ENCODE measurements at places on chromosomes 11 and 22.
A peak's percentile ranks its signal among the peaks of the same experiment; 100 is the strongest.

- no peak for DNase-seq
Observed at GRCh38 chr11:118071416-118072030, 5.4 kb upstream of the TMPRSS4 start.

DNA sequence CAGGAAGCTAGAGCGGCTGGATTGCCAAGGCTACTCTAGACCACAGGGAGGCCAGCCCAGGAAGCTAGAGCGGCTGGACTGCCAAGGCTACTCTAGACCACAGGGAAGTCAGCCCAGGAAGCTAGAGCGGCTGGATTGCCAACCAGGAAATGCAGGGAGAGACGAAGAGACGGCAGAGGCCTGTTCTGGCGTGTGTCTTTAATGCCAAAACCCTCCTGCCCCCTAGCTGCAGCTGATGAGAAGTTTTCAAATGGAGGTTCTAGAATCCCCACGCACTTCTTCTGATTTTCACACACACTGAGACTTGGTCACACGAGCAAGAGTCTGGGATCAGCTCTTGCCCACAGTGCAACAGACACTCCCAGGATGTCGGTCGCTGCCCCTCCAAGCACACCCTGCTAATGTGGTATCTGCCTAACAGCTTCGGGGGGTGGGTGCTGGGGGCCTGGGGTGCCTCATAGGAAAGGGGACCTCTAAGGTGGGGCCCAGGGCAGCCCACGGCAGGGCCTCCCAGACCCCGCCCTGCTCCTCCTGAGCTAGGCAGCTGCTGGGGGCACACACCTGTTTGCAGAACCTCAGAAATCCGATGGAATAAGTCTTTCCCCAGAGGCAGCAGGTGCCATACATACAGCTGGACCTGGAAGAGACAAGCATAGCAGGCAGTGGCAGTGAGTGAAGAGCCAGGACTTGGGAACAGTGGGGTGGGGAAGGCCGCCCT lies 28.5 kb downstream of the MAFF start:
- no peak for DNase-seq

DNA sequence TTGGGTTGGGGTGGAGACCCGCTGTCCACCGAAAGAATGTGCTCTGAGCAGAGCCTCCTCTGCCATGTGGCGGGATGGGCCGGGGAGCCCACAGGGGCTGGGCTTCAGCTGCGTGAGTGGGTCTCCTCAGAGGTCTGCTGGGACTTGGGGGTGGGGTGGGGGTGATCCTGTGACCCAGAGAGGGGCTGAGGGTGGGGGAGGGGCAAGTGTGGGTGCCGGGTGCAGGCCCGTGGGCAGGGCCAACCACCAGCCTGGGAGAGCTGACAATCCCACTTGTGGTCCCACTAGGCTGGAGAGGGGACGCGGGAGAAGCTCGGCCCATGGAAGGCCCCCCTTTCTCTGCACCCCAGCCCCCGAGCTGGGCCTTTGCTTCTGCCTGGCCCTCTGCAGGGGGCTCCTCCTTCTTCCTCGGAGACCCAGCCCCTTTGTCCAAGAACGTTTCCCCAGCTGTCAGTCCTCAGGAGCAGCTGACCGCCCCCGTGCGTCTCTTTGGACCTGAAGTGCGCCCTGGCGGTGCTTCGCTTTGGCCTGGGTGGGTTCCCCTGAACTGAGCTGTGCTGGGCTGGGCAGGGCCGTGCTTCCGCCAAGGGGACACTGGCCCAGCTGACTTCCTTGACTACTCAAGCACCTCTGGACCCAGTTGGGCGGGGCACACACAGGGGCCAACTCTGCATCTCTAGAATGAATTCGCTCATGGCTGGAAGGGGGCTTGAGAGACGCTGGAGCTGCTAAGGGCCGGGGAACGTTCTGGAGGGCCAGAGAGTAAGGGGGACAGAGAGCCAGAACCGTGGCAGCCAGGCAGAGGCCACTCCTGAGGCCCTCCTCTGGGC lies 30.2 kb downstream of the OSBPL5 start:
- no peak for DNase-seq

- no peak for DNase-seq
Observed at GRCh38 chr11:122277493-122277892, 161.5 kb upstream of the BLID start.

- DNase-seq: no peak
Observed at GRCh38 chr11:76212086-76213035, 6.1 kb upstream of the WNT11 start.

DNA sequence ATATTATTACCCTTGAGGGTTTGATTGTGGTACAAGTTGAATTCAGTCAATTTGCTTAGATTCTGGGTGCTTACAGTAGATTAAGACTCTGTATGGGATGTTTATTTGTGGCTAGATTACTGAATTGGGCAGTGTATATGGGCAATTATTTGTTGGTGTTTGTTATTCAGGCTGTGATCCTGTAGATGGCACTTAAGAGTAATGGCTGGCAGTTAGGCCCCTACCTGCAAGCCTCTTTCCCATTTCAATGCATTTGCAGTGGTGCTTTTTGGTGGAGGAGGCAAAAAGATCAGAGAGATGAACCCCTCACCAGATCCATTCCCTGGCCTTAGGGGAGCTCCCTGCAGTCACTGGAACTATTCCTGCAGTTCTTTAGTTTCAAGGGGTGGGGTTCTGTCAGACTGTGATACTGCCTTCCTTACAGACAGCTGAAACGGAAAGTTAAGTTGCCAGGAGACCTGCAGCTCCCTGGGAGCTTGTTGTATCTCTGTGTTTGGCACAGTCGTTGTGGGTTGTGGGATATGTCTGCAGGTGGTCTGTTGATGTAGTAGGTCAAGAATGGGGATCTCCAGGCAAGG lies 199.5 kb downstream of the AASDHPPT start:
- DNase-seq: no peak

GRCh38 chr22:39388261-39389011 lies 11.1 kb upstream of the TAB1 start:
- peak; percentile 49 for DNase-seq

DNA sequence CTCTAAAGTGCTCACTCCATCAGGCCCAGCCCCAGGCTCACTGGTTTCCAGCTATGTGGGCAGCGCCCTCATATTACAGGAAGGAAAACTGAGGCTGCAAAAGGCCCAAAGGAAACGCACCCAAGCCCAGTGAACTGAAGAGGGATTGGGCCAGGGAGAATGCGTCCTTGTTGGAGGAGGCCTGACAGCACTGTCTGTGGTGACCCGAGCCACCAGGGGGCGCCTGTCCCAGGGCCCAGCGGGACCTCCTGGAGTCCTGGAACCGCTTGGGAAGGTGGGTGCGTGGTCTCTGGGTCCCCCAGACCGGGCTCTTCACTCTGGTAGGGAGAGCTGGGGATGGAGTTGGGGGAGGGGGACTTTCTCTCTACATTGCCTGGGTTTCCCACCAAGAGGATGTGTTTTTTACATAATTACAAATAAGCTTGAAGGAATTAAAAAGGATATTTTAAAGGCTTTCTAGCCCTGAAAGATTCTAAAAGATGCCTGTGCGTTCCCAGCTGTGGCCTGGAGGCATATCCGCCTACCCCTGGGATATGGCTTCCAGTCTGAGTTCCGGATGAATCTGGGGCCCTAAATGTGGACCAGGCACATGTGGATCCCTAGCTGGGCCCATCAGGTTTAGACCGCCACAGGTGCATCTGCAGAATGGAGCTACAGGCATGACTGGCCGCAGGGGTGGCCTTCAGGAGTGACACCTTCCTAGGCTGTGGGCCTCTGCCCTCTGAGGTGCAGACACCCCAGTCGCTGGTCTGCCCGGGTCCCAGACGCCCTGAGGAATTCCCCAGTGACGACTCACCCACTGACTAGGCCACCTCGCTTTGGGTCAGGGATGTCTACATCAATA lies 4.2 kb downstream of the SPI1 start:
- peak; percentile 84 for DNase-seq

- no peak for DNase-seq
Observed at GRCh38 chr11:13927481-13927880, 35.0 kb upstream of the SPON1 start.

GRCh38 chr11:84173078-84173477 lies 886.9 kb upstream of the CCDC90B start:
- no peak for DNase-seq

DNA sequence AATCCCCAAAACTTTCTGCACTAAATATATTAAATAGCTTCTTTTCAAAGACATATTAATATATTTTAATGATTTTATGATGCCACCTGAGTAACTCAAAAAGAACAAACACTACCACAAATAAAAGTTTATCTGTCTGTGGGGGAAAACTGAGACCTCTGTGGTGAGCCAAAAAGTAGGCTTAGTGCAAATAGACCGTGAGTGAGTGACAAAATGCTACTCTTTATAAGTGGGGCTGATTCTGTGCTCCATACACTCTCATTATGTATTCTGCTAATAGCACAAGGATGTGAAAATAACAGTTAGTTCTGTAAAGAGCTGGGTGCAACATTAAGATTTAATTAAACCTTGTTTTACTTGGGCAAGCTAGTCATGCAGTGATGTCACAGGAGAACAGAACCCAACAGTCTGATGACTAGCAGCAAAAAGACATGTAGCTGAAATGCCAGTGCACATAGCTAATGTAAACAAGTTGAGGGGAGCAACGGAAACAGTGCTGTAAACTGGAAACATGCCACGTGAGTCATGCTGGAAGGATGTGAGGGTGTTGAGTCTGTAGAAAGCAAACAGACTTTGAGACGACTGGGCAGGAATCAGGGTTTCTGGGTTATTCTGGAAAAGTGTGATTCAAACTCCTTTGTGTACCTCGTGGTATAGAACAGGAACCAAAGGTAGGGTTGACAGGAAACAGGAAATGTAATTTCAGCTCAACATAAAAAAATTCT lies 1130.4 kb downstream of the LRRC4C start:
- peak; percentile 64 for DNase-seq

DNA sequence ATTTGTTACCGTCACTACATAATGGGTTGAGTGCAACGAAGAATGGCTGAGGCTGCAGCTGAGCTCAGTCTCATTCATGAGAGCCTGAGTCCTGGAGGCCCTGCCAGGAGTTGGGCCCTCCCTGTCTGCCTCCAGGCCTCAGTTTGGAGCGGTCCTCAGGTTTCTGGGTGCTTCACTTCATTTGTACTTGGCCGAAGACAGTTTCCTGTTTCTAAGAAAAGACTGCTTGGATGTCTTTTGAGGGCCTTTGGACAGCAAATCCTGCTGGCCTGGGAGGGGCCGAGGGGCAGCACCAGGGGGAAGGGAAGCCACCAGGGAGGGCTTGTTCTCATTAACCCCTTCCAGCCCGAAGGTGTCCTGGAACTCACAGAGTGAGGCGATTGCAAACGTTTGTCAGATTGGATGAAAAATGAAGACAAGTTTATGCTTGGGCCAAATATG lies 163.1 kb downstream of the ETS1 start:
- DNase-seq: no peak

DNA sequence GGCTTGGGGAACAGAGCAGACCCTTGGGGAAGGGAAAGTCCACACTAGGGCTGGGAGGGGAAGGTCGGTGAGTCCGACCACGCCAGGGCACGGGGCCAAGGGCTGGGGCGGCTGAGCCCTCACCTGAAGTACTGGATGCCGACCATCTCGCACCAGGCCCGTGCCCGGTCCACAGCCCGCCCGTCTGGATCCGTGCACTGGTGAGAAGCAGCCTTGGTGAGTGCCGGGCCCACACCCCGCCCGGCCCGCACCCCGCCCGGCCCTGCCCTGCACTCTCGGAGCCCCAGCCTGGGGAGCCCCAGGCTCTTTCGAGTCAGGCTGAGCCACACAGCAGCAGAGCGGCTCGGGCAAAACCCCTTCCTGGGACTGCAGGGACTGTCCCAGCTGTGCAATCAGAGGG lies 1.9 kb upstream of the BAIAP2L2 start:
- no peak for DNase-seq

DNA sequence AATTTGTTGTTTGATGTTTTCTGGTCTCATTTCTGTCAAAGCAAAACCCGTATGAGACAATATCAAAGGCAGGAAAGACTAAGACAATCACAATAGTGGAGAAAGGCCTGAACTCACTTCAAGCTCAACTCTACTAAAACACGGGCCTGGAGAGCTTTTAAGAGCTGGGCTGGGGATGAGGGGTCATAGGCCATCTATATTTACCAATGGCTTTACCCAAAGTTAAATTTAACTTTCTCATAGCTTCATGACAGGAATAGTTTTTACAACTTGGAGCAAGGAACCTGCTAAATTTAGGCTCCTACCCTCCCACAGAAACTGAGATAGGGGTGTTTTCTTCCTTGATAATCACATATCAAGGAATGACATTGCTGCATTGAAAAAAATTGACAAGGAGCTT lies 223.4 kb upstream of the CHORDC1 start:
- DNase-seq: no peak

- no peak for DNase-seq
Observed at GRCh38 chr11:68340003-68340767, 27.8 kb downstream of the LRP5 start.

- DNase-seq: no peak
Observed at GRCh38 chr11:19244621-19245020, 3.9 kb upstream of the E2F8 start.

- DNase-seq: no peak
Observed at GRCh38 chr11:126502159-126502558, 146.7 kb downstream of the ST3GAL4 start.

DNA sequence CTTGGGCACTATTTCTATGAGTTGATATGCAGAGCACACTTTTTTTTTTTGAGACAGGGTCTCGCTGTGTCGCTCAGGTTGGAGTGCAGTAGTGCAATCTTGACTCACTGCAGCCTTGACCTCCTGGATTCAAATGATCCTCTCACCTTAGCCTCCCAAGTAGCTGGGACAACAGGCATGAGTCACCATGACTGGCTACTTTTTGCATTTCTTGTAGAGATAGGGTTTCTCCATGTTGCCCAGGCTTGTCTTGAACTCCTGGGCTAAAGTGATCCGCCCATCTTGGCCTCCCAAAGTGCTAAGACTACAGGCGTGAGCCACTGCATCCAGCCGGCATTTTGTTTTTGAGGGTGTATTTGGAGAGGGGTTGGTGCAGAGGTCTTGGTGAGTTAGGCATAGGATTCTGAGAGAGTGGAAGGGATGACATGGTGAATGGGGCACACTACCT lies 29.9 kb upstream of the MTCH2 start:
- DNase-seq: peak; percentile 57

GRCh38 chr22:27195094-27195493 lies 537.7 kb downstream of the MIAT start:
- no peak for DNase-seq

GRCh38 chr11:129443276-129443675 lies 67.6 kb downstream of the BARX2 start:
- DNase-seq: no peak

- DNase-seq: no peak
Observed at GRCh38 chr11:34495724-34496377, 17.7 kb downstream of the ELF5 start.

- DNase-seq: no peak
Observed at GRCh38 chr11:61762223-61762615, 9.8 kb downstream of the MYRF start.

DNA sequence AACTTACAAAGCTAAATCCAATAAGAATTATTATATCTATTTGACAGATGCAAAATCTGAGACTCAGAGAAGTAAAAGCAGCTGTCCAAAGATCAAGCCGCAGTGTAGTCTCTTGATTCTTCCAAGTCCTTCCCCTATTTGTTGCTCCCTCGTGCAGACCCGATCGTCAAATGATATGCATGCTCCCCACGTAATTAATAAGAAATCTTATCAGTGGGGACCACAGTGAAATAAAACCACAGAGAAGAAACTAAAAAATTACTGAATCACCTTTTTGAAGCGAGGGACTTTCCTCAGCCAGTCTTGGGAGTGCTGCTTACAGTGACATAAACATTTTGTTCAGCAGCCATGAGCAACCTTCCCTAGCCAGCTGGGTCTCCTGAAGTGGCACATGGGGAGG lies 64.6 kb downstream of the SERGEF start:
- DNase-seq: no peak

All from A549 (cell line).